ENCODE measurements at places on chromosomes 3 and 15.

GRCh38 chr15:98977441-98977840 is 30.2 kb downstream of the PGPEP1L start:
- DNase-seq: no peak

GRCh38 chr3:141337523-141337854 is 30.8 kb upstream of the ZBTB38 start:
- no peak for DNase-seq

GRCh38 chr15:60081976-60082375 is 77.9 kb downstream of the FOXB1 start:
- no peak for DNase-seq

DNA sequence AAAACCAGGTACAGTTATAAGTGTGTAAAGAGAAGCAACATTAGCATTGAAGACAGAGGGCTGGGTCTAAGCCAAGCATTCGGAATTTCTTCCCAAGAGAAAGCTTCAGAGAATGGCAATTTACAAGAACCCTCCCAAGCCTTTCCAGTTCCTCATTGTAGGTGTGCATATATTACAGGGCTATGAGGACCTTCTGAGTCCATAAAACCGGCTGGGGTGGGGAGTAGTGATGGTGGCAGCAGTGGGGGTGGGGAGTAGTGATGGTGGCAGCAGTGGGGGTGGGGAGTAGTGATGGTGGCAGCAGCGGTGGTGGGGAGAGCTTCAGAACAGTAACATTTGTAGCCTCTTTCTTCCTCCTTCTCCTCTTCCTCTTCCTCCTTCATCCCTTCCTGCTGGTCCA is 368.7 kb upstream of the UMPS start:
- DNase-seq: no peak

GRCh38 chr3:141330235-141330634 is 38.1 kb upstream of the ZBTB38 start:
- no peak for DNase-seq

DNA sequence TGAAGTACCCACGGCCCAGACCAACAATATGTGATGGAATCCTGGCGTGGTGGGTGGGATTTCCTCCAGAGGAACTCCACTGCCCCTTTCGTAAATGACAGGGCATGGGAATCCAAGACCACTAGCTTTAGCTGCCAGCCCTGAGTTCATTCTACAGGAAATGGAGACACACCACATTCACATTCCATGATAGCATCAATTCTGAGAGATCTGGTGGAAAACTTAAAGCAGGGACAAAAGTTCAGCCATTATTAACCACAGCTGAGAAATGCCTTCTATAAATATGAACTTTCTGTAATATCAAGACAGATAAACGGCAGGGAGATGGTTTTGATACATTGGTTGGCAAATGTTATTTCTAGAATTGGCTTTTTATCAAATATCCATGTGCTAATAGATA is 98.2 kb downstream of the FBN1 start:
- DNase-seq: no peak

DNA sequence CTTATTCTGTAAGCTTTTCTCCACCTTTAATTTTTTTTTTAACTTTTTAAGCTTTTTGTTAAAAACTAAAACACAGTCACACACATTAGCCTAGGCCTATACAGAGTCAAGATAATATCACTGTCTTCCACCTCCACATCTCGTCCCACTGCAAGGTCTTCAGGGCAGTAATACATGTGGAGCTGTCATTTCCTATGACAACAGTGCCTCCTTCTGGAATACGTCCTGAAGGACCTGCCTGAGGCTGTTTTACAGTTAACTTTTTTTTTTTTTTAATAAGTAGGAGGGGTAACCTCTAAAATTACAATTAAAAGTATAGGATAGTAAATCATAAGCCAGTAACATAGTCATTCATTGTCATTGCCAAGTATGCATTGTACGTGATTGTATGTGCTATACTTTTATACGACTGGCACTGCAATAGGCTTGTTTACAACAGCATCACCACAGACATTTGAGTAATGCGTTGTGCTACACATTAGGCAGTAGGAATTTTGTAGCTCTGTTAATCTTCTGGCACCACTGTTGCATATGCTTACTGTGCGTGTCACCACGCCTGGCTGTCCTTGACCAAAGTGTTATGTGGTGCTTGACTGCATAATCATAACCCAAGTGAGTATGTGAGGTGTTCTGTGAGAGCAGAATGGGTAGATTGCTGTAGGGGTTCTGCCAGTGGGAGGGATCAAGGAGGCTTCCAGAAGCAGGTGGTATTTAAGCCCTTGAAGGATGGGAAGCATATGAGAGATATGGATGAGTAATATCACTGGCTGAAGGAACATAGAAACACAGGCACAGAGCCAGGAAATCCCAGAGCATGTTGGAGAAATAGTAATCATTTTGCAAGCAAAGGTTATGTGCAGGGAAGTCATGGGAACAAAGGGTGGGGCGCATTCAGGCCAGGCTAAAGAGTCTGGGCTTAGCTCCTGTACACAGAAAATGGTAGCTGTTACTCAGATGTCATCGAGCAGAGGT is 18.3 kb downstream of the FBXO22 start:
- DNase-seq: no peak

DNA sequence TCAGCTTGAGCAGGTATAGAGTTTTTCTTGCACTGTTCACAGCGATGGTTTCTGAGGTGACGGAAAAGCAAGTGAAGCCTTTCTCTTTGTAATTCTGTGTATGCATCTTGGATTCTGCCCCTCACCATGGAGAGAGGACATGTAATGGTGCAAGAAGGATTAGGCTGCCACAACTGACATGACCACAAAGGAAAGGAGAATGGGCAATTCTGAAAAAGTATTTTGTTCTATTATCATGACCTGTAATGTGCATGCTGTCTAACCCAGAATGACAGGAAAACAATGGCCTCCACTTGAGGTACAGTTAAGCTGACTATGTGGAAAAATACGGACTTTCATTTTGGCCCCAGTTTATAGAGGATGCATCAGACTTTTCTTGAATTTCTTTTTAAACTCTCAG is 226.9 kb downstream of the IL5RA start:
- DNase-seq: no peak

- no peak for DNase-seq
Measured at GRCh38 chr15:74044267-74045110, 37.9 kb downstream of the GOLGA6A start.

DNA sequence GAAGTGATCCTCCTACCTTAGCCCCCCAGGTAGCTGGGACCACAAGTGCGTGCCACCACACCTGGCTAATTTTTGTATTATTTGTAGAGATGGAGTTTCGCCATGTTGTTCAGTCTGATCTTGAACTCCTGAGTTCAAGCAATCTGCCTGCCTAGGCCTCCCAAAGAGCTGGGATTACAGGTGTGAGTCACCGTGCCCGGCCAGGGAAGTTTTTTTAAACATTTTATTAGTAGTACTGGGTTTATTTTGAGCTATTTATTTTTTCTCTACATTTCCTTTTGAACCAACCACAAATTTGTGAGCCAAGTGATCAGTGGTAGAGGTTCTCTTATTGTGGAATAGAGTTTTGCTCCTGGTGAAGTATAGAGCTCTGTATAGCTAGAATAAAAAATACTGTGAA is 33.7 kb downstream of the ARMC8 start:
- no peak for DNase-seq

- no peak for DNase-seq
Measured at GRCh38 chr3:182785142-182785541, 8.2 kb upstream of the ATP11B start.

DNA sequence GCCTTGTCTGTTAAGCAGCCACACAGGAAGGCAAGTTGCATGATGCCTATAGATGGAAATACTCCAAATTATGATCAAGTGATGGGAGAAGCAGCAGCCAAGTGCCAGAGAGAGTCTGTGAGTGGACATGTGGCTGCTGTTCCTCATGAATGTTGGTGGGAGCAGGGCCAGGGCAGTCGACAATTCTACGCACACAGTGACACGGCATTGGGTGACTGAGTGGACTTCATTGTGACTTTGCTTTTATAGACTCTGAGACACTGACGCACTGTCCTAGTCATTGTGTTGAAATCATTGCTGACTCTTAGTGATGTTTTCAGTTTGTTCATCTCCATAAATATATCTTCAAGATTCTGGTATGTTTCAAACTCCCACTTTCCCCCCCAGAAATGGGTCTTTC is 246.3 kb upstream of the SEMA6D start:
- DNase-seq: no peak

- DNase-seq: no peak
Measured at GRCh38 chr3:156840826-156841689, 14.9 kb downstream of the LEKR1 start.

- DNase-seq: no peak
Measured at GRCh38 chr15:79965846-79966630, 5.0 kb downstream of the BCL2A1 start.

- DNase-seq: no peak
Measured at GRCh38 chr3:85950435-85950834, 991.6 kb downstream of the CADM2 start.

- DNase-seq: no peak
Measured at GRCh38 chr15:41970456-41970855, 1.9 kb downstream of the EHD4 start.

DNA sequence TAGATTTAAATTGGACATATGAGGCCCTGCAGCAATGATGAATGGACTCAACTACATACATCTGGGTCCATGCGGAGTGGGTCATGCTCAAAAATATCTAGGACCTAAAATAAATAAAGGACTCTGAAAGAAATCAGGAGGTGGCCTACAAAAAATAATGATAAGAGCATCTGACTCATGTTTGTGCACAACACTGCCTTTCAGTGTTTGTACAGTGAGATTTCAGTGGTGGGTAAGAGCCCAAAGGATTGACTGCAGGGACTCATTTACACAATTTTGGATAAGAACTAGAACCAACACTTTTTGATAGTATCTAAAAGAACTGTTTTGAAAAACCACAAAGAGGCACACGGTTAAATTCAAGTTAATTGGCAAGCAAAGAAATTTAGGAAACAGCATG is 285.5 kb downstream of the SLC9A9 start:
- DNase-seq: no peak
